Renal pelvis (tissue), 12 donors: ENCODE measurements at places on chromosomes 2 and 18. TPM values are rescaled to one million over a fixed set of nuclear protein-coding genes. Genes with fewer than 3 reads are reported as not detected.

Gene SPP2
- polyA plus RNA-seq: not detected

- no peak for DNase-seq
Measured at GRCh38 chr18:66548747-66549146, 55.1 kb downstream of the CDH19 start.

- no peak for DNase-seq
Measured at GRCh38 chr2:4914551-4914950, 777.6 kb upstream of the SOX11 start.

DNA sequence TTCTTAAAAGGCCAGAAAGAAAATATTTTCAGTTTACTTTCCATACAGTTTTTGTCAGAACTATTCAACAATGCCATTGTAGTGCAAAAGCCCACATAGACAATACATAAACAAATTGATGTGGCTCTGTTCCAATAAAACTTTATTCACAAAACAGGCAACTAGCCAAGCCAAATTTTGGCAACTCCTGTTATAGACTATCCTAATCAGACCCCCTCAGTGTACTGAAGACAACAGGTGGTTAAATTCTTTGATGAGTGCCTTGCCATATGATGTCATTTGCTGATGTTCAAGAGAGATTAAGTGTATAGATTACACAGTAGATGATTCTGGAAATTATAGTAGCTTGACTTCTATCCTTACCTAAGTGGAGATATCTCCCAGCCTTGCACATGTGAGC lies 83.4 kb downstream of the FANCL start:
- DNase-seq: no peak

- no peak for DNase-seq
Measured at GRCh38 chr2:136376211-136376610, 258.3 kb upstream of the CXCR4 start.
